ENCODE measurements at places on chromosomes 7 and 10.

DNA sequence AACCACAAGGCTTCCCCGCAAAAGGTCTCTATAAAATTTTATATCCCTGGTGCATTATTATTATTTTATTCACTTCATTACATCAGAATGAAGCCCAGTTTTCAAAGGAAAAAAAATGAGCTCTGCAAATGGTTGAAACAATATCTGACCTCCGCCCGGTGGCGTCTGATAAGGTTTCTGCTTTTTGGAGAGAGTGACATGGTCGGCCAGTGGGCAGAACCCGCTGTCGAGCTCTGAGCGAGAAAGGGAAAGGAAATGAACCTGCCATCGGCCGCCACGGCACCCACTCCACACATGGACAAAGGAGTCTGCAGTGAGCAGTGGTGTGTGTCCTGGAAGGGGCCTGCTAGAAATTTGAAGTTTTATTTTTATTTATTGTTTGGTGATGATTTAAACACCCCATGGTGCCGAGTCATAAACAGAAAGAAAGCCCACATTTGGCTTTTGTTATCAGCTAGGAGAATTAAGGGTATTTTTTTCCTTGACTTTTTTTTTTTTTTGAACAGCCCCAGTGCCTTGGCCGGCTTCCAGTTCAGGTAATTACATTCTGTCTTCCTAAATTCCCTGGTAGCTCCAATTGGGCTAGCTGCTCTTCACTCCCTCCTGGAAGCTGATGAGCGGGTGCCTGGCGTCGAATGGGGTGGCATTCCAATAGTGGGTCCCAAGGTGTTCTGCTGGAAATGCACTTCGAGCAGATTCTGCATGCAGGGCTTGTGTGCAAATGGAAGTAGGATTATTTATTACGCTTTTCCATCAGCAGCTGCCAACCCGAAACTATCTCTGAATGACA lies 149.4 kb upstream of the MKI67 start:
- DNase-seq = no peak

- no peak for DNase-seq
Observed at GRCh38 chr10:133087045-133087678, 562 bp upstream of the ADGRA1 start.

GRCh38 chr10:80498078-80498832 lies 39.4 kb upstream of the SH2D4B start:
- no peak for DNase-seq

- DNase-seq = peak; percentile 39
Observed at GRCh38 chr10:43970717-43971116, 322.0 kb upstream of the ZNF32 start.

- no peak for DNase-seq
Observed at GRCh38 chr10:122198631-122199030, 72.5 kb upstream of the BTBD16 start.

- DNase-seq = no peak
Observed at GRCh38 chr7:114519240-114519639, 104.6 kb downstream of the FOXP2 start.

- DNase-seq = no peak
Observed at GRCh38 chr10:78645169-78645686, 423.5 kb upstream of the ZMIZ1 start.

DNA sequence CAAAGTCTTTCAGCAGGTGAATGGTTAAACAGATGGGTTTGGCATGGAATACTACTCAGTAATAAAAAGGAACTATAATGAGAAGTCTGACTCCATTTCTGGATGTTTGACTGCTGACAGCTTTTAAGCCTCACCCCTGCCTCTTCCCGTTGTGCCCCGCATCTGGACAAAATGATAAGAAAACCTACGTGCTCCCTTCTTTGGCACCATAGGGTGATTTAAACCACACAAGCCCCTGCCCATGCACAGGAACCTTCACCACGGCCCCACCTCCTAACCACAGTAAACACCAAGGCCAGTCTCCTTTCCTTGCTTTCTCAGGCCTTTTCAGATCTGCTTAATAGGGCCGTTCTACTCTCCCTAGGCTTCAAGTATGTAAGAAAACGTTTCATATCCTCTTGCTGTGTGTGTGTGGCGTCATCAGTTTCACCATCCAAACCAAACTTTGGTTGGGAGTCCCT lies 47.1 kb upstream of the UBN2 start:
- no peak for DNase-seq

DNA sequence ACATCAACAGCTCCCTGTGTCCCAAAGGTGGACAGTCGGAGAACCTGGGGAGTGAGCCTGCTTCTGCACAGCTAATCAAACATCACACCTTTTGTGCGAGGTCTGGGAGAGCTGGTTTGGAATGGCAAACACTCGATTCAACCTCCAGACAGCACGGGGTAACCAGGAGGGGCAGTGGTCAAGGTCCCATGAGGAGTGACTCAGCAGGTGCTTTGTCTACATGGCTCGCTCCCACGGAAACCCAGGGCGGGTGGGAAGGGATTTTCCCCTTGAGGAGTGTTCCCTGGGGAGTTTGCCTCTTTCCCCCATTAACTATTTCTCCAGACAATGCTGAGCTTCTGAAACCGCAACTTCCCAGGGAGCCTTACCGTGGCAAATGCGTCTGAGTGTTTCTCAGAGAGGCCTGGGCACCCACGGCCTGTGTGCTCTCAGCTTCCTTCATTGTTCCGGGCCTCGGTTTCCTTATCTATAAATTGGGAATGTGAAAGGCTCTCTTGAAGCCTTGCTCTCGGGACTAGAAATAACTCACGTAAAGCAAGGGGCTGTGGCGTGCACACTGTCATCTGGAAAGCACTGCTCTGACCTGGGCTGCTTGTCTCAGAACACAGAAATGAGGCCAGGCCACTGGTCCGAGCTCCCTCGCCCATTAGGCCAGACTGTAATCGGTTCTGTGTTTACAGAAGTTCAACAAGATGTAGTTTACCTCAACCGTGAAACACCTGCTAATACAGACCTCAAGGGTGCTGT lies 14.0 kb upstream of the GTPBP4 start:
- DNase-seq = no peak

- no peak for DNase-seq
Observed at GRCh38 chr10:101818872-101819633, 809 bp upstream of the OGA start.

DNA sequence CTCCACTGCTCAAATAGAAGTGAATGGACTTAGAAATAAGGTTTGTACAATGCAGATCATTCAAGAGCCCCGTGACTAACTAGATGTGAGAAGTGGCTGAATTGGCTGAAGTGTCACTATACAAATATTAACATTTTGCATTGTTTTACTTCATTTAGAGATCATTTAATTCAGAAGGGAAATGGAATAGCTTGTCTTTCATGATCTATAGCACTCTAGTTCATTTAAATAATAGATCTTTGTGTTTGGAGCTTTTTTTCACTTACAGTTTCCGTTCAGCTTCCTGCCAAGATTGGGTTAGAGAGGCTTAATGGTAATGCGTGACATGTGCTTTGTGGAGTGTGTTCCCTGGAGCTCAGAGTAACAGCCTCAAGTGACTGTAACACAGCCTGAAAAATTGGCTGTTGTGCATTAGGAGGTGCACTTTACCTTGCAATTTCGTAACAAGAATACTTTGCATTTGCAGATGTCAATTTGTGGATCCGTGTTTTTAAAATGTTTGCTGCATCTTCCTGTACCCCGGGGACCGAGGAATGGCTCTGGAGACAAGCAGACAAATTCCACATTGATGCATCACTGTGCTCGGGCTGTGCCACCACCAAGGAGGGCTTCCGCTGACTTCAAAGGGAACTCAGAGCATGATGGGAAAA lies 170.3 kb downstream of the NRP1 start:
- peak; percentile 62 for DNase-seq

GRCh38 chr7:14841869-14842268 lies 60.7 kb downstream of the DGKB start:
- DNase-seq = no peak

DNA sequence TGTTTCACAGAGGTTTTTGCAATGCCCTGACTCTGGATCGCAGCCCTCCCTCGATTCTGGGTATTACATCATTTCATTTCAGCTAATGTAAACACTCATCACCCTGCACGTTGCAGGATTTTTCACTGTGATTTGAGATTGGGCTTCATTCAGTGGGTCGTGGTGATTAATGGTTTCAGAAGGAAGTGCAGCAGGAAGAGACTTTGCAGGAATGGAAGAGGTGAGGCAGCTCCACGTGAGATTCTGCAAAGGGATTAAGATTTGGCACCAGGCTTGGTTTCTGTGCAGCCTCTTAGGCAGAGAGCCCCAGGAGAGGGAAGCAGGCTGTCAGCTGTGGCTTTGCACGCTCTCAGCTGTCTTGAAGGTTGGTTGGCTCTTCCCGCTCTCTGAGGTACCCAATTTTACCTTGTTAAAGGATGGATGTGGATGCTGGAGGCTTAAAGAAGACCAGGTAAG lies 95.2 kb downstream of the PLCE1 start:
- DNase-seq = peak; percentile 28

GRCh38 chr10:30818010-30818660 lies 188.6 kb upstream of the LYZL2 start:
- peak; percentile 82 for DNase-seq

DNA sequence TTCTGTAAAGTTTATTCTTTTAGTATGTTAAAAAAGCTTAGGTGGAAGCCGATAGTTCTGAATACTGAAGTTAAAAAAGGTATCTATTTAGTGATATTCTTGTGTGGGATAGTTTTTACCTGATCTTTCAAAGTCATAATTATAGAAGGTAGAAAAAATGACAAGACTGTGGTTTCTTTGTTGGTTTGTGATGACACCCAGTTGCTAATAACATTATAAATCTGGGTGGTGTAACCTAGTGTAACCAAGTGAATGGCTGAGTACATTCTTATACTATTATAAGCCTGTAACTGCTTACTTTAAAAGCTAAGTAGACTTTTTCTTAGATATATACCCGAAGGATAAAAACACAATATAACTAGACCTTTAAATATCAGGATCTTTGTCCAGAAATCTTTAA lies 2.3 kb downstream of the CDK13 start:
- peak; percentile 58 for DNase-seq

- DNase-seq = no peak
Observed at GRCh38 chr10:126321440-126321839, 66.8 kb downstream of the ADAM12 start.

DNA sequence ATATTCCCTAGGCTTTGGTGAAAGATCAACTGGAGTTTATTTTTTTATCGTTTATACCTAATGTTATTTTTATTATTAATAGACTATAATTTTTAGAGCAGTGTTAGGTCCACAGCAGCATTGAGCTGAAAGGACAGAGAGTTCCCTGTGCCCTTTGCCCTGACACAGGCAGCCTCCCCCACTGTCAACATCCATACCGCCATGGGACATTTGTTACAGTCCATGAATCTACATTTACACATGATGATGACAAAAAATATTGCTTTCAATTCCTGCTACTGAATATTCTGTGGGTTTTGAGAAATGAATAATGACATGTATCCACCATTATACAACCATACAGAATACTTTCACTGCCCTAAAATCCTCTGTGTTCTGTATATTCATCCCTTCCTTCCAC lies 1297.5 kb upstream of the SORCS1 start:
- DNase-seq = no peak

GRCh38 chr7:150784954-150785353 lies 15.2 kb downstream of the TMEM176B start:
- no peak for DNase-seq

GRCh38 chr10:133401500-133401899 lies 7.5 kb downstream of the MTG1 start:
- DNase-seq = no peak

DNA sequence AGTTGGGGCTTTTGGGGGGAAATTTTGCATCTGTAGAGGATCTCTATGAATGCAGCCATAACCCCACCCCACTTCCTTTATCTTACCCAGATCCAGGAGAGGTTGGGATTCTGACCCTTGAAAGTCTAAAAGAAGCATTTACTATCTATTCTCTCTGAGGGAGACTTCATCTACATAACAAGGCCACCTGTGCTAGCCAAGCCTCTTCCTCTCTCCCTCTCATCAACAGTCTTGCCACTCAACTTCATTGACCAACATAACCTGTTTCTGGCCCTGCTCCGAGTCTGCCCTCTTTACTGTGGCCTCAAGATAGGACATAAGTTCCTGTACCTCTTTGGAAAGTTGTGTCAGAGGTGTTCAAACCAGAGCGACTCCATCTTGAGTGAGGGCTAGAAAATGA lies 19.4 kb downstream of the TUBAL3 start:
- no peak for DNase-seq

All from M059J (cell line).